ENCODE measurements at places on chromosomes 2 and 18.
A peak's percentile ranks its signal among the peaks of the same experiment; 100 is the strongest.

DNA sequence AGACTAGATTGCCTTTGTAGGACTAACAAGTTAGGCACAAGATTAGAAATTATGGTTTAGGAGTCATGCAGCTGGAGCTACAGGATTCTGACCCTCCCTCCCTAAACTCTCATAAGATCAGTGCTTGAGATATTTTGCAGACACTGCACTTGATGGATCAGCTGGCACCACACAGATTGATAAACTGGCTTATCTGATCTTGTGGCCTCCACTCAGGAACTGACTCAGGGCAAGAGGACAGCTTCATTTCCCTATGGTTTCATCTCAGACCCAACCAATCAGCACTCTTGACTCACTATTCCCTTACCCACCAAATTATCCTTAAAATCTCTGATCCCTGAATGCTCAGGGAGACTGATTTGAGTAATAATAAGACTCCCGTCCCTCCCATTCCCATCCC is 152.3 kb downstream of the DIS3L2 start:
- no peak for DNase-seq

DNA sequence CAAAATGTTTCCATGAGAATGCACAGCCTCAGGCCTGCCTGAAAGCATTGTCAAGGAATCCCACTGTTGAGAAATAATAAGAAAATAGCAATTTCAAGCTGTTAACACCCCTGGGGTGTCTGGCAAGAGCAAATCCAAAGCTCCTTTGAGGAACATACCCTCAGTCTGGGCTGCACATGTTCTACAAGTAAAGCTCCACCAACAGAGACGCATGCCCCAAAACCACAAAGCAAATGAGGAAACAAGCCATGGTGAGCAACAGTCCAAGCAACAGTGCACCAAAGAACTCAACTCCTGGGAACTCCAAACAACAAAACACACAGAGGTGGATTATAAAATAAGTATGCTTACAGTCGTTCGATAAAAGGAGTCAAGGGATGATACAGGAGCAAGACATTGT is 40.3 kb downstream of the CYP27C1 start:
- no peak for DNase-seq

- no peak for DNase-seq
Measured at GRCh38 chr2:197372592-197372991, 62.0 kb upstream of the ANKRD44 start.

- no peak for DNase-seq
Measured at GRCh38 chr2:232288489-232289030, 90.0 kb upstream of the ALPP start.

DNA sequence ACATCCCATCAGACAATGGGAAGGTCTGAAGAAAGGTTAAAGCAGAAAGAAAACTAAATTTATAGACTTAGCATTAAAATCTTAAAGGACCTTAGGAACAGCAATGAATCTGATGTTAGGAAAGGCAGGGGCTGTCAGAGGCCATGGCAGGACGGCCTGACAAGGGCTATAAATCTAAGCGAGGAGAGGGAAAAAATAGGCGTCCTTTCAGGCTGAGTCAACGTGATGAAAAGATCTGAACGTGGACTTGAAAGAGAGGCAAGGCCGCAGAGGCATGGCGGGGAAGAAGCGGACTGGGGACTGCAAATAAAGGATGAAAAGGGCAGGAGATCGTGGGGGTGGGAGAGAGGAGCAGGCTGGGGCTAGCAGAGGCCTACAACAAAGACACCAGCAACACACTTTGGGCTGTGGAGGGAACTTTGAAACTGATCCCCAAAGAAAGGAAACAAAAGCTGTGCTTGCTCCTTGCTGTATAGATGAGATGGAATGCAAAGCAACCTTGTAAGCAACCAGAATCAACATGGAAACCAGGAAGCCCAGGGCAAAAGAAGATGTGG is 145.6 kb downstream of the NRP2 start:
- no peak for DNase-seq

- peak; percentile 20 for DNase-seq
Measured at GRCh38 chr2:73339201-73339600, 45.9 kb upstream of the EGR4 start.

- no peak for DNase-seq
Measured at GRCh38 chr2:226664661-226665060, 135.0 kb downstream of the IRS1 start.

Measured in NCI-H774 (cell line).